ENCODE measurements at places on chromosomes 3 and 15.

- DNase-seq: no peak
Measured at GRCh38 chr3:73234354-73235014, 173.0 kb downstream of the EBLN2 start.

GRCh38 chr3:133963657-133964396 is 65.9 kb downstream of the SLCO2A1 start:
- no peak for DNase-seq

DNA sequence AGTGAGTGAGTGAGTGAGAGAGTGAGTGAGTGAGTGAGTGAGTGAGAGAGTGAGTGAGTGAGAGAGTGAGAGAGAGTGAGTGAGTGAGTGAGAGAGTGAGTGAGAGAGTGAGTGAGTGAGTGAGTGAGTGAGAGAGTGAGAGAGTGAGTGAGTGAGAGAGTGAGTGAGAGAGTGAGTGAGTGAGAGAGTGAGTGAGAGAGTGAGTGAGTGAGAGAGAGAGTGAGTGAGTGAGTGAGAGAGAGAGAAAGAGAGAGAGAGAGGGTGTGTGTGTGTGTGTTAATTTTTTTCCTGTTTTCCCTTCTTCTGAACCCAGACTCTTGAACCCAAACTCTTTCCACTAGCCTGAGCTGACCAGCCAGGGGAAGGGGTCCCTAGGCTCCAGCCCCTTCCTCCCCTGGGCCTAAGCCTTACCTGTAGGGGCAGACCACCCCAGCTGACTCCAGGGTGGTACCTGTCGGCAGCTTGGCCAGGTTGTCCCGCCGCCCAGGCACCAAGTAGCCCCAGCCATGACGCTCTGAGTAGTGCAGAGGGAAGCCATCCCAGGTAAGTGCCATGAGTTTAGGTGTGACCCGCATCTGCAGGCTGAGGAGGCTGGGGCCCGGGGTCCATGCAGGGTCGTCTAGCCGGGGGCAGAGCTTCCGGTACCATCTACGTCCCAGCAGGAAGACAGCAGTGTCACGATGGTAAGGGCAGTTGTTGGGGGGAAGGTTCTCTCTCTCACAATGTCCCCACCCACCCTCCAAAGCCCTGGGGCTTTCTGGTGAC is 9.4 kb downstream of the POLG start:
- no peak for DNase-seq

- DNase-seq: no peak
Measured at GRCh38 chr3:29914861-29915524, 634.1 kb downstream of the RBMS3 start.

- DNase-seq: no peak
Measured at GRCh38 chr3:129822679-129823078, 70.8 kb downstream of the TMCC1 start.

DNA sequence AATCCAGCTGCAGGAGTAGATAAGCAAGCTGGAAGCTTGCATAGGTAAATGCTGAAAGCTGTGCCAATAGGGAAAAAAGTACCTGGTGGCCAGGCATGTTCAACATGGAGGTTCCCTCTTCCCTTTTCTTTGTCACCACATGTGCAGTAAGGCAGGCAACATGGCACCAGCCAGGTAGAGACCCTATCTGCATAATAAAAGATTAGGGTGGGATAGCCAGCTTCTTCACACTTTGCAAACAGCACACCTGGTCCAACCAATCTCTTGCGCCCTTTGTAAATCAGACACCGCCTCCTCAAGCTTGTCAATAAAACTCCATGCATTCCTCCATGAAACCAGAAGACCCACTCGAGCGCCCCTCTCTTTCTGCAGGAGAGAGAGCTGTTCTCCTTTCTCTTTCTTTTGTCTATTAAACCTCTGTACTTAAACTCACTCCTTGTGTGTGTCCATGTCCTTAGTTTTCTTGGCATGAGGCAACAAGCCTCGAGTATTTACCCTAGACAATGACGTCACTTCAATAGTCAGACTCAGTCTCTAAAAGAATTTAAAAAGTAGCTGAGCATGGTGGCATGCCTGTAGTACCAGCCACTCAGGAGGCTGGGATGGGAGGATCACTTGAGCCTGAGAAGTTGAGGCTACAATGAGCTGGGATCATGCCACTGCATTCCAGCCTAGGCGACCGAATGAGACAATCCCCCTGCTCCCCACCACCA is 256.3 kb downstream of the SCAPER start:
- DNase-seq: no peak

DNA sequence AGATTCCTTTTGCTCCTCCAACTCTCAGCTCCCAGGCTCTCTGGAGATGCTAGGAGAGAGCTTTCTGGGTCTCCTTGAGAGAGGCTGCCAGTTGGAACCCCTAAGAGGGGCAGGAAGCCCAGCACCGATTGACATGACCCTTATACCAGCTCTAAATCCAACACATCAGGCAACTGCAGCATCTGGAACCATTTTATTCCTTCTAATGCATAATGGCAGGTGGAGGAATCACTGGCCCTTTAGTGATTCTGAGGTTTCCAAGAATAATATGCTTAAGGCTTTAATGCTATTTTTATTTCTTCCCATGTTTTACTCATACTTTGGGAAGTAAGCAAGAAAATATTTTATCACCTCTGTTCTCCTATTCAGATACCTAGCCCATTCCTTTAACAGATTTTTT is 60.3 kb upstream of the TEX264 start:
- no peak for DNase-seq

DNA sequence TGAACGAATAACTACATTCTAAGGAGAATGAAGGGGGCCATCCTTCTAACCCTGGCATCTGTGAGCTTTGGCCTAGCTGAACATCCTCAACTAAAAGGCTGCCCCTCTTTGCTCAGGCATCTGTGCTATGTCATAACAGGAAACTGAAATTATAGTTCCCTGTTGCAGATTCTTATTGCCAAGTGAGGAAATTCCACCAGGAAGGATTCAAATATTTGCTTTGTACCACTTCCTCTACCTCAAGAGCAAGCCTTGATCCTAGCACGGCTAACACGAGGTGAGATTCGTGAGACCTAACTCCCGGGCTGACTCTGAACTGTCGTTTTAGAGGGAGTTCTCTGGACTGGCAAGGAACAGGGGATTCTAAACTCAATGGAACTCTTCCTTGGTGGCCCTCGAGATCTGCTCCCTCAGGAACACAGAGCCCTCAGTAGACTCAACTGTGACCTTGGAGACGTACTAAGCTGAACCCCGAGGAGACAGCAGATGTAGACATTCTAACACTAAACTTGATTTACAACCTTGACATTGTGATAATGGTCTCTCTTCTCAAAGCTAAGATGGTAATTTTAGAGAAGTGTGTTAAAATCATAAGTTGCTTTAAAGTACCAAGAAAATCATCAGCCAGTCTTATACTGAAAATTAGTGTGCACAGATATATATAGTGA is 4.2 kb downstream of the SPG21 start:
- DNase-seq: no peak

DNA sequence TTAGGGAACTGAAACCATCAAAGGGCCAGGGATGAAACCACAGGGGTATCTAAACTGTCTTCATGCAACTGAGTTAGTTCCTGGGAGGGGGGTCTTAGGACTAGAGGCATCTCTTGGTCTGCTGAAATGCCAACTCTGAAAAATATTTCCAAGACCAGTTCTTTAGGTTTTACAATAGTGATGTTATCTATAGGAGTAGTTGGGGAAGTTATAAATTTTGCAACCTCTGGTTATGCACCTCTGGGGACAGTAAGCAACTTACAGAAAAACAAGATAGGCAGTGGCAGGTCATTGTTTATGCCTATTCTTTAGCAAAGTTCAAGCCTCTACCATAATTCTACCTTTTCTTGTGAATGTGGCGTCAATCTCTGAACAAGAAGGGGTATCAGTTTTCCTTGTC is 60.5 kb upstream of the MINAR1 start:
- DNase-seq: no peak

- no peak for DNase-seq
Measured at GRCh38 chr3:121895121-121895520, 920 bp downstream of the SLC15A2 start.

- no peak for DNase-seq
Measured at GRCh38 chr3:70298385-70298784, 14.1 kb downstream of the MDFIC2 start.

GRCh38 chr3:46889381-46890110 is 12.0 kb downstream of the PTH1R start:
- peak; percentile 55 for DNase-seq

GRCh38 chr3:143763564-143764162 is 84.6 kb downstream of the SLC9A9 start:
- no peak for DNase-seq

DNA sequence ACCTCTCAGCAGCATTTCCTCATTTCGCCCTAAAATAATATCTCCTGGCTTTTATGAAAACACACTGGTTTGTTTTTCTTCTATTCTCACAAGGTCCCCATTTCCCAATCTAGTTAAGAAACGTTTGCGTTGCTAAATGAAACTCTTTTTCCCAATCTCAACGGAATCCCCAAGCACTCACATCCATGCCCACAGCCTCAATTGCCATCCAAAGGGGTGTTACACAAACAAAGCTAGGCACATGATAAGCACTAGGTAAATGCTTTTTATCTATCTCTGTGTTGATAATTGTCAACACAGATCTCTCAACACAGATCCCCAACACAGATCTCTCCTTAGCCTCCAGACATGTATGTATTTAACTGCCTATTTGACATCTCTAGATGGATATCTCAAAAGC is 35.2 kb upstream of the TF start:
- no peak for DNase-seq

GRCh38 chr3:71930056-71930991 is 145.4 kb upstream of the PROK2 start:
- no peak for DNase-seq

GRCh38 chr3:187051724-187052366 is 87.5 kb downstream of the RPL39L start:
- no peak for DNase-seq

DNA sequence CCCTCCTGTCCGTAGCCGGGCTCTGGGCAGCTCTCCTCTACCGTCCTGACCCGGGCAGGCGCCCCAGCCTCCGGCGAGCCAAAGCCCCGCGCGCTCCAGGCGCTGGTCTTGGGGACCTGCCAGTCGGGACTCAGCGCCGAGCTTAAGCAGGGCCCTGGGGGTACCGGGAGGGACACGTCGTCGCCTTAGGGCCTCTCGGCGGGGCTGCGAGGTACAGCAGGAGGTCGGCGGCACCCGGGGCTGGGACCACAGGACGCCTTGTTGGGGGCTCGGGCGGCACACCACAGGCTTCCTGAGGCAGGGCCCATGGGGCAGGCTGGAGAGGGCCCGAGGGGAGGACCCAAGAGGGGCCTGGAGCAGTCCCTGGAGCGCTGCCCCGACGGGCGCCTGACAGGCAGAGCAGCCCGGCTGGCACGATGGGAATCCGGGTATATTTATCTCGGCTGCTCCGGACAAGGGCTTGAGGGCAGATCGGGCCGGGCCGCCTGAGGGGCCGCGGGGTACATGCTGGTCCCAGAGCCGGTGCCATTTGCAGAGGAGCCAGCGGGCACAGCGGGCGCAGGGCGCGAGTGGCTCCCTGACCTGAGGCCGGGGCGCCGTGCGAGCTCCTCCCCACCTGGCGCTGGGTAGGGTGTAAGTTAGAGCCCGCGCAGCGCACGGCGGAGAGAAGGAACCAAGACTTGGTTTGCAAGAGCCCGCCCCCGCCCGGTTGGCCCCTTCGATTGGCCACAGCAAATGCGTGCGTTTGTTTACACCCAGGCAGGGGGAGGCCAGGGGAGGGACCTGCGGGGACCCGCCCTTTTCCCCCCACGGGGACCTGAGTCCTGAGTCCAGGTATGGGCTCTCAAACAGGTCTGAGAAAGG is 574 bp downstream of the SLC38A3 start:
- DNase-seq: peak; percentile 57

DNA sequence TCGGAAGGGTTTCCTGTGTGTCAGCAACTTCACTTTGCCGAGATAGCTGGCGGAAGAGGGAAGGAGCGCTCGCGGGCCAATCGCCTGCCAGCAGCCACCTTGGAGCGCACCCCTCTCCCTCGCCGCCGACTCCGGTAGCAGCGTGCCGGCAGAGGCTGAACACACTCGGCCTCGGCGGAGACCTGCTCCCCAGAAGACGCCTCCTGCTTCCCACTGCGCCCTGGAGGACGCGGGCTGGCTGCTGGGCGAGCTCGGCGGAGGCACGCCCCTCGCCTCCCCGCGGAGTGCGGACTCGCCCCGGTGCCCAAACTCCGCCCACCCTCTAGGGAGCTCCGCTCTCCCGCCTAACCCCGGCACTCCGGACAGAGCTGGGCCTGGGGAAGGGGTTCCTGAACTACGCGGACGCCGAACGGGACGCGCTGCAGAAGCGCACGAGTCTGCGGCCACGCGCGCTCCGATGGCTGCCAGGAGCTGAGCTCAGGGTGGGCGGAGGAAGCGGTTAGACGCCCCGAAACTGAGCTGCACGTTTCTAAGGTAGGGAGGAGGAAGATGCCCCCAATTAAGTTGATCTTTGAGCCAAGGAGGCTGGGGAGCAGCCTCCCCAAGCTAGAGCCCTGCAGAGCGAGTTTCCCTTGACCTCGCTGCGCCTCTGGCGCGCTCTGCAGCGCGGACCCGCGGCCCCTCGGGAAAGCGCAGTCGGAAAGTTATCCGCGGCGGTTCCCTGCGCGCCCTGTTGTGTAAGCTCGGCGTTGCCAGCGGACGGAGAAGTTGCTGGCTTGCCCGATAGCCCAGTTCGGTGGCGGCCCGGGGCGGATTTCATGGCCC is at the start of gene P2RY1:
TSS of gene P2RY1 (plus strand) at position 356 of the 825 bp plus-strand sequence. CDS start 652 bp downstream, outside the sequence.
- DNase-seq: peak; percentile 71

- DNase-seq: no peak
Measured at GRCh38 chr3:58502872-58503271, 11.0 kb downstream of the KCTD6 start.

- no peak for DNase-seq
Measured at GRCh38 chr3:191968299-191968698, 507.3 kb downstream of the PYDC2 start.

GRCh38 chr3:120801484-120801883 is 58.9 kb downstream of the GTF2E1 start:
- DNase-seq: no peak

- no peak for DNase-seq
Measured at GRCh38 chr3:9316881-9317361, 45.9 kb upstream of the THUMPD3 start.

- peak; percentile 9 for DNase-seq
Measured at GRCh38 chr3:127406309-127407025, 118.6 kb upstream of the PRR20G start.

GRCh38 chr3:62265528-62265927 is 107.8 kb downstream of the FEZF2 start:
- no peak for DNase-seq

DNA sequence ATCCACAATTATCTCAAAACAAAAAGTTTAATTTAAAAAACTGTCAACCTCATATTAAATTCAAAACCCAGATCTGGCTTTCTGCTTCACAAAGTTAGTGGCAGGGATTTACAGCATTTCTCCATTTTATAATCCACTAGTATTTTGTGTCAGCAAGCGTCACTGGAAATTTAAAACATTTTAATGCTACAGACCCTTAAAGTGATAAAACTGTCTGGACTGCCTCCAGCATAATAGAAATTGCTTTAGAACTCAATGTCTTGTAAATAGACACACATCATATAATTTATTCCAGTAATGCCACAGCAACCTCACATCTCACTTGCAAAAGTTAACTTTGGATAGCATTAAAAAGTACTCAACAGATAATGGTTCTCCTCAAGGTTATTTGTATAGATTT is 116.1 kb downstream of the ULK4 start:
- DNase-seq: no peak
